ENCODE measurements at places on chromosomes 16 and 17.

DNA sequence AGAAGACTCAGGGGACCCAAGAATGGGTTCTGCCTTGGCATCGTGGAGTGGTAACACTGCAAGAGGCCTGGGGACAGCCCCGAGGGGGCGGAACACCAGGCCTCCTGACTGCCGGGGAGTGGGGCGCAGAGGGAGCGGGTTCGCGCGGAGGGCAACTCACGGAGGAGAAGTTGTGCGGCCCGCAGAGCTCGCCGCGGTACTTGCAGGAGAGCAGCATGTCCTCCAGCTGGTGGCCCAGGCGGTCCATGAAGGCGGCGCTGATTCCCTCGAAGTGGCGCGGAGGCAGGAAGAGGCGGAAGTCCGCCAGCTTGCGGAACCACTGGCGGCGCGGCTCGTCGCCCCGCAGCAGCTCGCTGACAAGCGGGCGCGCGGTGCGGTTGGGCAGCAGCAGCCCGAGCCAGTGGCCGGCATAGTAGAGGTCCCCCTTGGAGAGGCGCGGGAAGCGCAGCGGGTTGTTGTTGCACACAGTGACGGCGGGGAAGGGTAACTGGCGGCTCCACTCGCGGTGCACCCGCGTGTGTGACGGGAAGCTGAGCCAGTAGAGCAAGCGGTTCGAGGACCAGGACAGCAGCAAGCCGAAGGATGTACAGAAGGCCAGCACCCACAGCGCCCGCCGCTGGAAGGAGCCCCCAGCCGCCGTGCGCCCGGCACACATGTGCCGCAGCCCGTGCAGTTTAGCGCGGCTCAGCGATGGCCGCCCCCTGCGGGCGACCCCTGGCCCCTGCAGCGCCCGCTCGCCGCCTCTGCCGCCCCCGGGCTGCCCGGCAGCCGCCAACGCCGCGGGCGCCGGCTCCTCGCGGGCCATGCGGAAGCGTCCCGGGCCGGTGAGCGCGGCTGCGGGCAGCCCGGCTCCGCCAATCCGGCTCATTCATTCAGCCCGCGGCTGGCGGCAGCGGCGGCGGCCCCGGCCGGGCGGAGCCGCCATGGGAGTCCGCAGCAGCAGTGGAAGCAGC, 1.6 kb downstream of the ASIC2 start:
- DNase-seq, result no peak

DNA sequence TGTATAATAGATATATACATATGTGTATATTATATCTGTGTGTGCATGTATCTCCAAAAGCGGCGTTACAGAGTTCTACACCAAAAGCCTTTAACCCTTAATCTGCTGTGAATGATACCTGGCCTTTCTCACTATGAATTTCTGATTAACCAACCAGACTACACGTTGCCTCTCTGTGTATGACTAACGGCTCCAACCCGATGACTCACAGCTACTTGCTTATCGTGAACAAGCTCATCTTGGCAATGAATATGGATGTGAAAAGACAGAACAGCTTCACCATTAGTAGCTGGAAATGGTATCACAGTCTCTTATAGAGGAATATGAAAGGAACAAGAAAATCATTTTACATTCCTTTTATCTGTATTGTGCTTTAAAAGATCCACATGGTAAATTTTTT, 23.8 kb upstream of the ARHGAP44 start:
- DNase-seq, result peak; percentile 34

DNA sequence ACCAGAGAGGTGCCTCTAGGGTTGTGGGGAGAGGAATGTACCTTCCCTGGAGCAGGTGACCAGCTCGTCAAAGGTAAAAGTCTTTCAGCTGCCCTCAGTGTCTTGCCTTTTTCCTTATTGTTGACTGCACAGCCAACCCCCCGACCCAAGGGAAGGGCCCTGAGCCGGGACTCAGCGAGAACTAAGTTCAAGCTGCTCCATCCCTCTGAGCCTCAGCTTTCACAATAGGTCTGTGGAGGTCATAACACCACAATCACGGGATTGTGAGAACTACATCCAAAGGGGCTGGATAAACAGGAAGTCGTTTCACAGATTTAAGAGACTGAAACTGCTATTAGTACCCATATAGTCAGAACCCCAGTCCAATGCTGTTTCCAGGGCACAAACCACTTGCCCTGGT, 2.6 kb upstream of the KRT36 start:
- DNase-seq, result no peak

- DNase-seq, result no peak
Observed at GRCh38 chr16:84531671-84532111, 27.2 kb upstream of the MEAK7 start.

DNA sequence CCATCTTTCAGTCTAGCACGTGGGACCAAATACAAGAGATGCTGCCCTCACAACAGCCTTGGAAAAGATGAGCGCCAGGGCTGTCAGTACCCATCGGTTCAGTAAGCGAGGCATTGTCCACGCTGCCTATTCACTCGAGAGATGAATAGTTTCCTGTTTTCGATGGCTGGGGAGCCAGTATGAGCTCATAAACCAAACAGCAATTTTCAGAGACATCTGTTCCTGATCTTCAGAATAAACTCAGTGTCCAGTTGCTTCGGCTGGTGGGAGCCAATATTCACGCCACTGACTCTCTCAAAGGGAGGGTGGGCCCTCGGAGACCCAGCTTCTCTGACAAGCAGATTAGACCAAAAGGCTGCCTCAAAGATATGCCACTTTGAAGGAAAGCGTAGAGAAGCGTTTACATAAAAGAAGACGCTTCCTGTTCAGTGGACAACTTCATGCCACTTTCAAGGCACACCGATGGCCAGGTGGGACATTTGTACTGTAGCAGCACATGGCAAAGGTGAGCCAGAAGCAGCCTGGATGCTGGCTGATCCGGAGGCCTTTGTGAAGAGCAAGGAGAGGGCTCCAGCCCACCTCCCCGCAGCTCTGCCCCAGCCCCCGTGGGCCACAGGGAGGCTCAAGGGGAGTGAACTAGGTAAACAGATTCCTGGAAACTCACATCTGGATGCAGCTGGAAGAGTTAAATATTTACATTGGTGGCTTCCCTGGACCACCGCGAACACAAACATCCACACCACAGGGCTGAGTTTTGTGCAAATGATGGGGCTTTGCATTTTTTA, 6.0 kb downstream of the TIMM22 start:
- DNase-seq, result no peak

DNA sequence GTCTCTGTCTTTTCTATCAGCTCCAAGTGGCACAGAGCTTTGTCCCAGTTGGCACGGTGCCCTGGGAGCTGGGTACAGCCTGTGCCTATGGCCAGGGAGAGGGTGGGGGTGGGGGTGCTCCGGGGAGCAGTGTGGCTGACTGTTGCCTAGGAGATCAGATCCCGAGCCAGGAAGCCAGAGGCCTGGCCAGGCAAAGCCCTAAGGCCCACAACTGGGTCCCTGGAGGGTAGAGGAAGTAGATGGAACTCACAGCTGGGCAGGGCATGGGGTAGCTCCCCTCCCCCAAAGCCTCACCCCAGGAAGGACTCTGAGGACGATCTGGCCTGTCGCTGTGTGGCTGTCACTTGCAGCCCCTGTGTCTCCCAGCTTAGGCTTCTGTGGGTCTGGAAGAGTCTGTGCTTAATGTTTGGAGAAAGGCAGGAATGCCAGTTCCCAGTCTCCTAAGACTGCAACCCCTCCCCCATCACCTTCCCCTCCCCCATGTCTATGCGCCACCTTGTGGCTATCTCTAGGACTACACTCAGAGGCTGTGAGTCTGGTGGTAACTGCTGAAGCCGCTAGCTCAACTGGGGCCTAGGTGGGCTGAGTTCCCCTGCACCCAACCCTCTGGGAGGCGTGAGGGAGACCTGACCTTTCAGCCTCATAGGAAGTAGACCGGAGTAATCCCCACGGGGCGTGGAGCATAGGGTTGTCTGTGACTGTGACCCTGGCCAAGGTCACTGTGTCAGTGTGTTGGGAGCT, 12.6 kb downstream of the THRA start:
- DNase-seq, result no peak

- DNase-seq, result no peak
Observed at GRCh38 chr16:70808371-70808770, 7.4 kb upstream of the VAC14 start.

DNA sequence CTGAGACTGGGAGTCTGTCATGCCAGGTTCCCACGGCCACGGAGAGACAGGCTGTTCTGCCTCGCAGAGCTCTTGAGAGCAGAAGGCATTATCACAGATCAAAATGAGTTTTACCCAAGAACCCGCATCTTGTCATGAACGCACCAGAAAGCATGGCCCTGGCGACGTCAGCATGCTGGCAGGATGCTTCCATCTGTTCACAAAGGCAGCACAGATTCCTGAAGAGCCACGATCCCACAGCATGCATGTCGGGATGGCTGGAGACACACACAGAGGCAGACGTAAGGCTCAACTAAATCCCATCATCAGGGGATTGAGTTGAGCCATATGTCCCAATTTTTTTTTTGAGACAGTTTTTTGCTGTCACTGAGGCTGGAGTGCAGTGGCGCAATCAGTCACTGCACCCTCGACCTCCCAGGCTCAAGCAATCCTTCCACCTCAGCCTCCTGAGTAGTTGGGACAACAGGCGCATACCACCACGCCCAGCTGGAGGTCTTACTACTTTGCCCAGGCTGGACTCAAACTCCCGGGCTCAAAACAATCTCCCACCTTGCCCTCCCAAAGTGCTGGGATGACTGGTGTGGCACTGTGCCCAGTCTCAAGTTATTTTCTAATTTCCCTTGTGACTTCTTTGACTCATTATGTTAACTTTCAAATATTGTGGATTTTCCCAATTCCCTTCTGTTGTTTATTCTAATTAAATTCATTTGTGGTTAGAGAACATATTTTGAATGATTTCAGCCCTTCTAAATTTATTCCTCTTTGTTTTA, 11.1 kb downstream of the FANCA start:
- no peak for DNase-seq

DNA sequence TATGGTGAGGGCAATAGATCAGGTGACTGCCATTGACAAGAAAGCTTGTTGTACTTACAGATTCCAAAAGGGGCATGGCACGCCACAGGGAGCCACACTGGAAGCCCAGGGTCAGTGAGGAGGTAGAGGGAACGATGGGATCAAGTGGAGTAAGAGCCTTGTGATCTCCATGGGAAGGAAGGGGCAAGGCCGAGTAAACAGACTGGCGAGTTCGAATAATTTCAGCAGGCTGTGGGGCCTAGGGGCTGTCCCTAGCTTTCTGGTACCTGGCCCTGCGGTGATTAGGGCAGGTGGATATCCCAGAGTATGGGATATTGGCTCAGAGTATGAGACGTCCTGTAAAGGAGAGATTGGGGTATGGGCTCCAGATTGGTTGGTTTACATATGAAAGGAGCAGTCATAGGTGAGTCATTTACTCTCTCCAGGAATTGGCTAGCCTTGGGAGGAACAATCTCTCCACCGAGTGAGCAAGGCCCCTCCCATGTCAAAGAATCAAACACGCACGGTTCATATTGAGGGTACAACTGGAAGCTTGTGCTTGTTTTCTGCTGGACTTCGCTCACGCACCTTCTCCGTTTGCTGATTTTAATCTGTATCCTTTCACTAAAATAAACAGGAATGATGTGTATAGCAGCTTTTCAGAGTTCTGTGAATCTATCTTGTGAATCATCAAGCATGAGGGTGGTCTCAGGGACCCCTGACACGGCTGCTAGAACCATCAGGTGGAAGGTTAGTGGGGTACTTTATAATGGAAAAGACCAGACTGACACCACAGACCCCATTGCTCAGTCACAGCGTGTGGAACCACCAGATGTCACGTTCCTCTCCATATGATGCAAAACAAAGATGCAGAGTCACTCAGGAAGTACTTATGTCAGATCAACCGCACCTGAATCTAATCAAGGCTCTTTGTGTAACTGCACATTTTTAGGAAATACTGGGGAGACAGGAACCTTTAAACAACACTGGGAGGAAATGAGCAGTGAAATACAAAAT, 27.9 kb downstream of the GABARAPL2 start:
- DNase-seq, result peak; percentile 50

GRCh38 chr16:79532785-79533184, 67.8 kb downstream of the MAF start:
- DNase-seq, result no peak

- DNase-seq, result no peak
Observed at GRCh38 chr16:24970708-24971107, 44.5 kb downstream of the ARHGAP17 start.

DNA sequence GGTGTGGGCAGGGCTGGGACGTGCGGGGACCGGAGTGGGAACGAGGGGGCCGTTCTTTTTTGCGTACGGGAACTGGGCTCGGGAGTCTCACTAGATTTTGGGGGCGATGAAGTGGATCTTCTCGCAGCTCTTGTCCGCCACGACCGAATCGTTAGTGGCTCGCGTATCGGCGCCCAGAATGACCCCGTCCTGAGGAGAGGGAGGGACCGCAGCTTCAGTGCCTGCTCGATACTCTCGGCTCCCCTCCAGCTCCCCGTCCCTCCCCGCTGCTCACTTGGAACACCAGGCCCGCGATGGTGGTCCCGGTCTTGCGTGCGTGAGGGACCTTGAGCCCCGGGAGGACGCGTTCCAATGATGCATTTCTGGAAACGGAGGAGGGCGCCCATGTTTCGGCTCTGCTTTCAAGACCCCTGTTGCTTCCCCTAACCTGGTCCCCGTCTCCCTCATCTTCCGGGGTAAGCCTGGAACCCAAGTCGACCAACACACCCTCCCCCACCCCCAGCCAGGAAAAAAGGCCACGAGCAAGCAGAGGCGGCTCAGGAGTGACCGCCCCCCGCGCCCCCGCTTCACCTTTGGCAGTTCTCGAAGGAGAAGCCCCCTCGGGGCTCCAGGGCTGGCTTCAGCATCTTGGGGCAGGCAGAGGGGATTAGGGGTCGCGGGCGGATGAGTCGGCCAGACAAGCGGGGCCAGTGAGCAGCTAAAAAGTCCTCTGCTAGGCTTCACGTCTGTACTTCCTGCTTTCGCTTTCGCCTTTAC, at the start of gene PSMB10:
TSS of gene PSMB10 (minus strand) at position 727 of the 756 bp plus-strand sequence. CDS start at position 626, 101 bp downstream.
- DNase-seq, result peak; percentile 22

- no peak for DNase-seq
Observed at GRCh38 chr17:61294777-61295176, 104.9 kb upstream of the TBX2 start.

DNA sequence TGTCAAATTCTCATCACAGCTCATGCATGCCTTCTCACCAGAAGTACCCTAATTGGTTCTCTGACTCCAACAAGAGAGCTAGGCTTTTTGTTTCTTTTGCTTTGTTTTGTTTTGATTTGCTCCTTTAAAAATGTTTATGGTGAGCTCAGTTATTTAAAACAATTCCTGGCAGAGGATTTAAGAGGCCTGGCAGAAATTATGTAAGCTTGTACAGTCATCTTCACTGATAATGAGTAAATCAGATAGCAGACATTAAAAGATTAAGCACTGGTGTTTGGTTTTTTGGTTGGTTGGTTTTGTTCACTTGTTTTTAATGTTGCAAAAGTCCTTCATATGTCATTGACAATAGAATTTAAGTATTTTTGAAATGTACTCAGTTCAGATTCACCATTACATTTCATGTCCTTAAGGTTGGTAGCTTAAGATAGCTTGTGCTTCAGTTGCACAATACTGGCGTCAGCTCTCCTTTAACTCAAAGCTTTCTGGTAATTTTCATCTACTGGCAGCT, 378.9 kb downstream of the CDH13 start:
- no peak for DNase-seq

DNA sequence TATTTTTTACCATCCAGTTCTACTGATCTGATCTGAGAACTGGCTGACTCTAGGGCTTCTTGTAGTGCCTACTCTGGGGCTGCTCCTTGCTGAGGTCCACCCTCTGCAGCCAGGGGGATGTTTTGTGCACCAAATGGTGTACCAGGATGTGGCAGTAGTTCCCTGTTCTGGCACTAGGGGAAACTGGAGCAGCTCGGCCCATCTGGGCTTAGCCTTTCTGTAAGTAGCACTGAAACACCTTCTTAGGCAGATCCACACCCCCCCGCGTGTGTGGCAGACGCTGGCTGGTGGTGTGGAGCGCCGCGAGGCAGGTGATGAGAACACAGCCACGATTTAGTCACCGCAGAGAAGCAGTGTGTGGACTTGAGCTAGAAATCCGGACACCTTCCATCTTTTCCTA, 17.0 kb downstream of the DUSP14 start:
- DNase-seq, result no peak

GRCh38 chr17:30921544-30922196, at the start of gene ADAP2:
Gene ADAP2, plus strand, starts transcription at chr17:30921945. Its CDS starts 70 bp downstream, at chr17:30922015.
- DNase-seq, result no peak

Measured in non-pigmented ciliary epithelial cell (primary cell).